Skeletal muscle cell (primary cell): ENCODE measurements at places on chromosomes 5 and 9.

DNA sequence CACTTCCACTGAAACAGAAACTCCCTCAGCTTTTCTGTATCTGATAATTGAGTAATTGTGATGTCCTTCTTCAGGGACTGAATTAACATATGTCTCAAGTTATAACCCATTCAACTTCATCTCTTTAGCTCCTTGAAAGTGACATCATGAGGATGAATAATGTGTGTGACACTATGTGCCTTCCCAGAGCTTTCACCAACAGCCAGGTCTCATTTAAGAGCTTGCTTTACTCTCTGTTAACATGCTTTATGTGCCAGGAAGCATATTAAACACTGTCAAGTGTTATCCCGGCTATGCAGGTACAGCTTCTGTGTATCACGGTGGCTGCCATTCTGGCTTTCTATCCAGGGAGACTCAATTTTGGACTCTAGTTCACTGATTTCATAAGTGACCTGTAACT lies 799.9 kb downstream of the CDH12 start:
- DNase-seq: no peak

DNA sequence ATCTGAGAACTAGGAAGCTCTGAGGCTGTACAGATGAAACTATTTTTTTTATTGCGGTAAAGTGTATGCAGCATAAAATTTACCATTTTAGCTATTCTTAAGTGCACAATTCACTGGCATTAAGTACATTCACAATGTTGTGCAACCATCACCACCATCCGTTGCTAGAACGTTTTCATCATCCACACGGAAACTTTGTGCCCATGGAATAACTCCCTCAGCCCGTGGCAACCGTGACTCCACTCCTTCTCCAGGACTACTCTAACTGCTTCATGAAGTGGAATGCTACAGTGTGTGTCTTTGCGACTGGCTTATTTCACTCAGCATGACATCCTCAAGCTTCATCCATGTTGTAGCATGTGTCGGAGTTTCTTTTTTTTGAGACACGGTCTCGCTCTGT lies 57.1 kb downstream of the COL23A1 start:
- no peak for DNase-seq

- no peak for DNase-seq
Measured at GRCh38 chr5:83265318-83265717, 188.0 kb downstream of the XRCC4 start.

- no peak for DNase-seq
Measured at GRCh38 chr5:156920042-156920860, 42.8 kb downstream of the TIMD4 start.

- no peak for DNase-seq
Measured at GRCh38 chr5:685262-686171, 7.6 kb downstream of the TPPP start.

- no peak for DNase-seq
Measured at GRCh38 chr5:2685651-2686272, 65.7 kb downstream of the IRX2 start.

DNA sequence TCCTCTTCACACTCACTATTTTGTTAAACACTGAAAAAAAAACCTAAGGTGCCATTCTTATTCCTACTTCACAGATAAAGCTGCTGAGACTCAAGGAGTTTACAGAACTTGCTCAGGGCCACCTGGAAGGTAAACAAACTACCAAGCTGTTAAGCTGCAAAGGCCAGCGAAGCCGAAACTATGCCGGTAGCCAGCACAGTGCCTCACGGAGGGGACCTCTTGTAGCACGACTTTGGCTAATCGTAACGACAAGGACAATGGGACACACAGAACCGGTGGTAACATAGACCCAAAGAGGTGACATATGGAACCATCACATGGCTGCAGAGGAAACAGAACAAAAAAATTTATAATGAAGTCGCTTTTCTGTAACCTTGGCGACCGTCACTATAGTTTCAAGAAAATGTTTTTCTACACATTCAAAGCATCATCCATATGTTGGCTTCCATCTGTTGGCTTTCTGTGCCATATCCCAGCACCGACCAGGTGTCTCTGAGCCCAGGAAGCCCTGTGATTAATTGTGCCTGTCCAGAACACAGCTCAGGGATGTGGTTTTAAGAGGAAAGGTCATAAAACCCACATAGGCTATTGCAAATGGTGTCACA lies 60.3 kb downstream of the S1PR3 start:
- no peak for DNase-seq

GRCh38 chr5:172187118-172188032 lies 649 bp downstream of the STK10 start:
- no peak for DNase-seq

DNA sequence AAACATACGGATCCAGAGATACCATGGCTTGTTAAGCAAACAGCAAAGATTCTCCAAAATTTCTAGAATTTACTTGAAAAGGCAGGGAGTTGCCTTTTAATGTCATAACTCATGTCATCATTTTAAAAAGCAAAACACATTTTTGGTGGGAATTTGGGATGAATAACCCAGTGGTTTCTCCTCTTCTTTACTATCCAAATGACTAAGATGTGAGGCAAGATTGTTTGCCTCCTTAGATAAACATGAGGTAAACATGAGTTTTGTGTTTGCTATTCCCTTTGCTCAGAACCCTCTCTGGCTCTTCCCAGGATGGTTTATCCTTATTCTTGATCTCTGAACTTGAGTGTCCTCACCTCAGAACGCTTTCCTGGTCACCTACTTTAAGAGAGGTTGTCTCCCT lies 267.0 kb downstream of the EBF1 start:
- no peak for DNase-seq

GRCh38 chr5:89060768-89061167 lies 177.8 kb upstream of the MEF2C start:
- DNase-seq: no peak

GRCh38 chr5:37121027-37121426 lies 128.1 kb downstream of the CPLANE1 start:
- no peak for DNase-seq

DNA sequence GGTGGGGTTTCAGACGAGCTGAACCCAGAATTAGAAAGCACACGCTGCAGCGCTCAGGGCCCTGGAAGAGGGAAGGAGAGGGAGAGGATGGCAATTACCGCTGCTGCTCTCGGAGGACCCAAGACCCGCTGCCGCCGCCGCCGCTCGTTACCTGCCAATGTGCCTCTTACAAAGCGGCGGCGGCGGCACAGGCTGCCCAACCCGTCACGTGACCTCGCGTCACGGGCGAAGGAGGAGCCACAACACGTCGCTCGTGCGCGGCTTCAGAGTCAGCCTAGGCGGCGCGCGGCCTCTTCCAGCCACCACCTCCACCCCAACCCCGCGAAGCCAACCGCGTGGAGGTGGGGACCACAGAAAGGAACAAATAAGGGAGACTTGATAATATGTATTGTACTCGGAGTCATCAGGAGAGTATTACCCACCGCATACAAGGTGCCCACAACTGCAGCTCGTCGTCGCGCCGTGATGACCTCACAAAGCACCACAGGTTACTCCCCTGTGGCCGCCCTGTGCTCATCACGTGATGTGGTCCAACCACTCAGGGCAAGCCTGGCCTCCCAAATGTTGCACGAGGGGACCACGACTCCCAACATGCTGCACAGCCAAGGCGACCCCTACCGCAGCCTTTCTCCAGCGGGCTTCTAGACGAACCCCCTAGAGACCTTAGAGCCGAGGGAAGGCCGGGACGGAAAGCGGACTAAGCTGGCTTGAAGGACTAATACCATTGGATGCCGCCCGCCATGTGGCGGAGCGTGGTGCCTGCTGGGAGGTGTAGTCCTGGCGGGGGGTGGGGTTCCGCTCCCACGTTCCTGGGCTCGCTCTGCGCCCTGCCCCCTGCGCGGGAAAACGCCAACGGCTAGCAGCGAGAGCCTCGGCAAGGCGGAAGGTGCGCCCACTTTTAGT lies at the start of gene UBAP2:
Gene UBAP2 (minus strand): TSS at position 161 of the 903 bp plus-strand sequence. CDS start 31,739 bp downstream, outside the sequence.
- DNase-seq: peak; percentile 94

DNA sequence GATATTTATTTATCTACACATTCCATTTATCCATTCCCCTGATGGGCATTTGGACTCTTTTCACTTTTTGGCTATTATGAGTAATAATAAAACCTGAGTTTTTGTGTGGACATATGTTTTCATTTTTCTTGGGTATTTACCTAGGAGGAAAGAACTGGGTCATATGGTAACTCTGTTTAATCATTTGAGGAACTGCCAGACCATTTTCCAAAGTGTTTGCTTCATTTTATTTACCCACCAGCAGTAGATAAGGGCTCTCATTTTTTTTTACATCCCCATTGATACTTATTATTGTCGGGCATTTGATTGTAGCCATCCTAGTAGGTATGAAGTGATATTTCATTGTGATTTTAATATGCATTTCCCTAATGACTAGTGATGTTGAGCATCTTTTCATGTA lies 7.7 kb upstream of the PTPDC1 start:
- DNase-seq: no peak
